ENCODE measurements at places on chromosomes 5 and 9.

DNA sequence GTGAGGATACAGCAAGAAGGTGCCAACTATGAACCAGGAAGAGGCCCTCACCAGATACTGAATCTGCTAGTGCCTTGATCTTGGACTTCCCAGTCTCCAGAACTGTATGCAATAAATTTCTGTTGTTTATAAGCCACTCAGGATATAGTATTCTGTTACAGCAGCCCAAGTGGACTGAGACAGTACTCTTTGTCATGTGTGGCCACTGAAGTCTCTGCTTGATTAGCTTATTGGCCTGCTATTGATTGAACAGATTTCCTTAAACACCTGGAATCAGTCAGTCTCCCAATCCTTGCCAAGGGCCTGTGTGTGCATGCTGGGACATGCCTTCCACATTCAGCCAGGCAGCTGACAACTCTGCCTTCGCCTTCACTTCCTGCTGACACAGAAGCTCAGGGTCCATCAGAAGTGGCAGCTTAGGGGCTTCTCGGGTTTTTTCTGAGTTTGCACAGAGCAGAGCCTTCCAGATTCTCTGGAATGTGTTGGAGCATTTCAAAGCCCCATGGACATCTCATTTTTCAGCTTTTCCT is 13.7 kb upstream of the ROR2 start:
- DNase-seq: no peak

GRCh38 chr5:141868541-141868940 is 9.7 kb downstream of the PCDH1 start:
- no peak for DNase-seq

- DNase-seq: no peak
Measured at GRCh38 chr5:125609011-125609410, 814.2 kb upstream of the GRAMD2B start.

DNA sequence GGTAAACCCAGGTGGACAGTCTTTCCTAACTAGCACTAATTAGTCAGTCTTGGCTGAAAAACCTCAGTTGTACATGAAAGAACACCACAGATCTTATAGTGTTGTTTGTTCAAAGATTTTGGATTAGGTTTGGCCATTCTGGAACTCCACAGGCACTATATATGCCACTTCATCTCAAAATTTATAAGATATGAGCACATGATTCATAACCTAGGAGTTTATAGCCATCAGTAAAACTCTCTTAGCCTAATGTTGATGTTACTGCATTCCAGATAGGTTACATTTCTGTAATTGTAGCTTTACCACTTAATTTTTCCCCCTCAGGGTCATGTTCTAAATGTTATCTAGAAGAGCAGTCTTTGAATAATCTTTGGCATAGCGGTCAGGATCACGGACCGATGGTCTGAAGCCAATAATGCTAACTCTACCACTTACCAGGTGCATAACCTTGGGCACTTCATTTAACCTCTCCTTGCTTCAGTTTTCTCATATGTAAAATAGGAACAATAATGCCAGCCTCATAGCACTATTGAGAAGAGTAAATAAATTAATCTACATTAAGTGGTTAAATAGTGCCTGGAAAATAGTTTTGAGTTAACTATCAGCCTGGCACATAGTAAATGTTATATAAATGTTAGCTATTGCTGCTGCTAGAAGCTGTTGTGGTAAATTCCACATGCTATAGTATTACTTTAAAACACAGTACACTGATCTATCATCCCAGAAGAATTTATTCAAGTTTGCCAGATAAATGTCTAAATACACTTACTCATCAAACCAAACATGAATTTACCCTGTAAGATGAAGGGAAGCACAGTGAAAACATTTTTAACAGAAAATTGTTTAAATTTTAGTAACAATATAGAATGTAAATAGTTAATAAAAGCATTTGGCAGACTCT is 743.9 kb downstream of the NR2F1-AS1 start:
- DNase-seq: no peak

- DNase-seq: no peak
Measured at GRCh38 chr5:112822456-112822855, 38.6 kb upstream of the SRP19 start.

DNA sequence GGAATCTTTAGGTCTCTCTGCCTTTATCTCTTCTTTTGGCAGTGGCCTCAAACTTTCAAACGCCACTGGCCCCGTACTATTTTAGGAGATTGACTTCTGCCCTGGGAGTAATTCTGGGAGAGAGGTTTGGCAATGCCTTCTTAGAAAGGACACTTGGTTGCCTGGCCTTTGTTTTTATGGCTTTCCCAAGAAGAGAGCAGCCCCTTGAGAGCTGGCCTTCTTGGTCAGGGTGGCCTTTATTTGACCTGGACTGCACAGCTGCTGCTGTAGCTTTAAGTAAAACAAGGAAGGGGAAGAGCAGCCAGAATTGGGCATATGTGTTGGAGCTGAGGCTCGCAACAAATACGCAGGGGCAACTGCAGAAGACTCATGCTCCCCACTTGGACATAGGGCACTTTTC is 60.8 kb downstream of the PTPN3 start:
- no peak for DNase-seq

- DNase-seq: no peak
Measured at GRCh38 chr5:105593011-105593760, 2030.6 kb upstream of the NUDT12 start.

GRCh38 chr9:121350993-121351561 is 19.0 kb downstream of the STOM start:
- DNase-seq: no peak

GRCh38 chr5:2135354-2135753 is 252.6 kb upstream of the IRX4 start:
- no peak for DNase-seq

- no peak for DNase-seq
Measured at GRCh38 chr9:111598733-111599091, 735 bp downstream of the PTGR1 start.

GRCh38 chr5:146717951-146718350 is 160.6 kb downstream of the PPP2R2B start:
- no peak for DNase-seq

GRCh38 chr5:98940581-98940980 is 11.8 kb upstream of the CHD1 start:
- DNase-seq: no peak

- no peak for DNase-seq
Measured at GRCh38 chr9:75146229-75146628, 57.9 kb downstream of the OSTF1 start.

DNA sequence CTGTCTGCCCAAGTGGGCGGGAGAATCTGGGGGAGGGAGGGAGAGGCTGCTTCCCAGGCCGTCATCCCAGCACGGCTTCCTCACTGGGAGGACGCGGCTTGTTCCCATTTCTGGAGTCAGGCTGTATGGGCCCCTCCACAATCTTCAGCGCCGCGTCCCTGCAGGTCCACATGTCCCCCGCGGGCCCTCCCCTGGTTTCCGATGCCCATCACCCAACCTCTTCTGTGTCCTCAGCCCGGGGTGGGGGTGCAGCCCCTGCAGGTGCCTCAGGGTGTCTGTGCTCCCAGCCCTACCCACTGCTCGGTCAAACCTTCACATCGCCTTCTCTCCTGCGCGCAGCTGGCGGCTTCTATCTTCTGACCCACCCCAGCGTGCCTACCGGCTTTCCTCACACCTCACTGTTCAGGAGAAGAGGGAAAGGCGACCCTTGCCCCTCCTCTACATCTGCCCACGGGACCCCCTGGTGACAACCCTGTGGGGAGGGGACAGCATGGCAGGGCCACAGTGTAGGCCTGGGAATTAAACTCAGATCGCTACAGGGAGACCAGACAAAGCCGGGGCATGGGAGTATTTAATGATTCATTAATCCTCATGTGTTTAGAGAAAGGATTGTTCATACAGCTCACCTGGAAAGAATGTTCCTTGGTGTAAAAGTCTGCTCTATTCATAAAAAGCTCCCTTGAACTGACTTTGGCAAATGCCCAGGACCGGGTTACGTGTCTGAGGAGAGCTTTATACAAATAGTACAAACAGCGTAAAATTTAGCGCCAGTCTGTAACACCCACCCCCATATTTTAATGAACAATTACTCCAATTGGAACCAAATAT is 145.1 kb downstream of the IRX1 start:
- DNase-seq: no peak

DNA sequence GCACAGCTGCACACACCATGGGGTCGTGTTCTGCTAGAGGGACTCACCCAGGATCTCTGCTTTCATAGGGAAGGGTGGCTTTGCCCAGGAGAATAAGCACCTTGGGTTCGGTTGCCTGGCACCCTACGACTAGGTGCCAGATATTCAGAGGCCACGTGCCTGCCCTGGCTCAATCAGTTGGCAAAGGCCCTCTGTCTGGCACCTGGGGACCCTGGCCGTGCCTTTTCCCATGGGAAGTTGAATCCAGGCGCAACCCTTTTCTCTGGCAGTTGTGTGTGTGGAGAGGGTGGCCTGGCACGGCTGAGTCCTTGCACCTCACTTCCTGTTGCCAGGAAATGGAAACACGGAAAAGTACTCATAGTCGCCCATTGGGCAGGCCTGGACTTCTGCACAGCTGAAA is 10.2 kb upstream of the ANKH start:
- DNase-seq: no peak

DNA sequence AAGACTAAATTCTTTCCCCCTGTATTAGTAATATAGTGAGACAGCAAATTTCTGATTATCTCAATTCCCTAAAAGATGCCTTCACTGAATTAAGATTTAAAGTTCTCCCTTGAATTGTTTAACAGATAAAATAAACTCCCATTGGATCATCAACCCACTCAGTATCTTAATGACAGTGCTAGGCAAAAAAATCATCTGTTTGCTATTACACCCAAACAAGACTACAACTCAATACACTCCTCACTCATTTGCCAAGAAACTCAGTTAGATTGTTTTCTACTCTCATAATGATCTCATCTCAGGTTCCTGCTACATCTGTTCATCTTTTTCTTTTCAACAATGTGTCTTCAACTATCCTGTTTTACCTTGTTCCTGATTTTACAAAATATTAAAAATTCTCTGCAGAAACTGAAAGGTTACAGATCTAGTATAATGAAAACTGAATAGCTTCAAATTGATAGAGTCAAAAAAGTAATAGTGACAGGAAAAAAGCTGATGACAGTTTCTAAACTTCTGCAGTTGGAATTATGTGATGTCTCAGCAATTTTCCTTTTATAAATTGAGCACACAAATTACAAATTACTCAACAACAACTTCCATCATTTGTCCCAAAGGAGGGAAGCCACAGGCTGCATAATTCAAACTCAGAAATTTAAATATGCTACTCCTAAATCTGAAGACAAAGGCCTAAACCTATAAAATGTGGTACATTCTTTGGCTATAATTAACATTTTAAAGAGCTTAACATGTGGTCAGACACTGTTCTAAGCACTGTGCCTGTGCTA is 39.4 kb downstream of the HOMER1 start:
- no peak for DNase-seq

DNA sequence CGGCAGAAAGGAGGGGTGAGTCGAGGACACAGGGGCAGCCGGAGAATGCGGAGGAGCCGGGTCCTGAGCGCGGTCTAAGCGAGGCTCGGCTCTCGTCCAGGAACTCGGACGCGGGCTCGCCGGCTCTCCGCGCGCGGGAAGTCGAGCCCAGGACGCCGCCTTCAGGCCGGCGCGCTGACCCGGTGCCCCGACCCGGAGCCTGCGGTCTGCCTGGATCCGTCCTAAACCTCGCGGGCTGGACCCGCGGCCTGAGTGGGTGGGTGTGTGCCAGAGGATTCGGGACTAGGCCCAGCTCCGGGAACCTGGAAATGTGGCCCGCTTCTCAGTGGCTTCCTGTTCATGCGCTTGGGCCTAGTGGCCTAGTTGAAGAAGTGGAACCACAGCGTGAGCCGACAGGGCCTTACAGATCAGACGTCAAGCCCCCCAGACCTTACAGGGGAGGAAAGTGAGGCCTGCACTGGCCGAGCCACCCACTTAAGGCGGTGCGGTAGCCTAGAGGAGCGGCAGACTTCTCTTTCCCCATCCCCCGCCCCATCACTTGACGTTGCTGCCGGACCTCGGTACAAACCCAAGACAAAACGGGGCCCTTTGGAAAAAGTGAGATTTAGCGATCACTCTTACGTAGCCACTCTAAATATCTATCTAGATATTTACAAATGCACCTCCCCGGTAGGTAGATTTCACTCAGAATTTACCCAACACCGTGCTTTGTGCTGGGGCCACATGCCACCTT is 1.2 kb downstream of the CDKN2B-AS1 start:
- no peak for DNase-seq

DNA sequence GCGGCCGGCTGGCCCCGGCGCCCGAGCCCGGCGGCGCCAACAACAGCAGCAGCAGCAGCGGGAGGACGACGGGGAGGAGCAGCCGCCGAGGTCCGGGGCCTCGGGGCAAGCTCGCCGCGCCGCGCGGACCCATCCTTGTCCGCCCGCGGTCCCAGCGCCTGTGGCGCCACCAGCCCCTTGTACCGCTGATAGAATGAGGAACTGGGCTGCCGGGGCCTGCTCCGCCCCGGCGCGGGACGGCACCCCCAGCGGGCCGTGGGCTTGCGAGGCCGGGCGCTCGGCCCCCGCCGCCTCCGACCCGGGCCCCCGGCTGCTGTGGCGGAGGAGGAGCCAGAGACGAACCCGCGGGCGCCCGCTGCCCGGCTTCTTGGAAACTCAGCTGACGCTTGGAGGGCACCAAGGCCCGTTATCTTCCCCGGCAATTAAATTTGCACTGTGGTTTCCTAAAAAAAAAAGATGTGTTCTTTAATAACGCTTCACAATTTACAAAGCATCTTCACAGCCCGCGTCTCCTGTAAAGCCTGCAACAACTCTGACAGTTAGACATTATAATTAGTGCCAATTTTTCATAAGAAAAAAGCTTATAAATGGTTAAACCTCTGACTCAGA is at the start of gene ARSB:
Gene ARSB (minus strand): TSS at position 195 of the 609 bp plus-strand sequence. CDS start 62 bp downstream, at position 133.
- peak; percentile 25 for DNase-seq

DNA sequence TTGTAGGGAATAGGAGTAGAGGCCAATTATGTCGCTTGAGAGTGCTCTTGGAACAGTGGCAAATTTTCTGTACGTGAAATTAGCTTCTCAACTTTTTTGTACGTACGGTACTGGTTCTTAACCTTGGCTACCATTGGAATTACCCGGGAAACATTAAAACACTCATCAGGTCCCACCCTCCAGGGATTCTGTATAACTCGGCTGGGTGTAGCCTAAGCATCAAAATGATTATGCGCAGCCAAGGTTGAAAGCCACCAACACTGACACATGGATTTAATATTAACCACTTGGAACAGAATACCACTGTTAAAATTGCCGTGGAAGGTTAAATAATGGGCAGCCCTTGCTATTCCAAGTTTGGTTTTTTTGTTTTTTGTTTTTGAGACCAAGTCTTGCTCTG is 17.4 kb downstream of the DNAJA1 start:
- no peak for DNase-seq

- no peak for DNase-seq
Measured at GRCh38 chr5:78705826-78706225, 57.3 kb upstream of the LHFPL2 start.

DNA sequence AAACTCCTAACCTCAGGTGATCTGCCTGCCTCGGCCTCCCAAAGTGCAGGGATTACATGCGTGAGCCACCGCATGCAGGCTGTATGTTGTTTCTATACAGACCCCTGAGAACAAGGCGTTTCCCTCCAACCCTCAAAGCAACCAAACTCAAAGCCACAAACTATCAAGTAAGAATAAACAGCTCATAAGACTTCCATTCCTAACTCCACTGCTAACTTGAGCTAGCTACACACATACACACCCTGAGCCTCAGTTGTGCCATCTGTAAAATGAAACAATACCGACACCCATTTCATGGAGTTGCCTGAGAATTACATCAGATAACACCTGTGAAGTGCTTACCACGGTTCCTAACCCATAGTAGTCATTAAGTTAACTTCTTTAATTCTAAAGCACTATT is 70.8 kb downstream of the SERINC5 start:
- DNase-seq: no peak

- no peak for DNase-seq
Measured at GRCh38 chr5:159398936-159399335, 68.6 kb upstream of the IL12B start.

GRCh38 chr9:80157561-80157983 is 585.8 kb downstream of the TLE4 start:
- no peak for DNase-seq

GRCh38 chr5:40490464-40491111 is 189.1 kb upstream of the PTGER4 start:
- no peak for DNase-seq
